Keratinocyte (primary cell): ENCODE measurements at places on chromosomes 5 and 9.
A peak's percentile ranks its signal among the peaks of the same experiment; 100 is the strongest.

DNA sequence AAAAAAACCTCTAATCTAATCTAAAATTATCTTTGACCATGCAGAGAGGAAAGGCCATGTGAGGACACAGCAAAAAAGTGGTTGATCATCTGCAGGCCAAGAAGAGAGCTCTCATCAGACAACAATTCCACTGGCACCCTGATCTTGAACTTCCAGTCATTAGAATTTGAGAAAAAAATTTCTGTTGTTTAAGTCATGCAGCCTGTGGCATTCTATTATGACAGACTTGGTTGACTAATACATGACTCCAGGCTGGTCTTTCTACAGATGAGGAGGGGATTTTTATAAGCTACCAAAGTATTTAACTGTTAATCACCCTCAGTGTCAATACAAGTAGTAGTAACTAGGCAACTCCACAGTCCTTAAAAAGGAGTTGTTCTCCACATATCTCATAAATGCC is 358.5 kb upstream of the RGMB start:
- peak overlapping the region; percentile 87 for H3K27ac ChIP-seq
- peaks cover 36% of the 10 kb centered on the region for H3K4me1 ChIP-seq
- H3K27me3 ChIP-seq, result no peaks in the 10 kb centered on the region
- DNase-seq, result peak; percentile 75
- H3K4me3 ChIP-seq, result no peak overlapping the region

DNA sequence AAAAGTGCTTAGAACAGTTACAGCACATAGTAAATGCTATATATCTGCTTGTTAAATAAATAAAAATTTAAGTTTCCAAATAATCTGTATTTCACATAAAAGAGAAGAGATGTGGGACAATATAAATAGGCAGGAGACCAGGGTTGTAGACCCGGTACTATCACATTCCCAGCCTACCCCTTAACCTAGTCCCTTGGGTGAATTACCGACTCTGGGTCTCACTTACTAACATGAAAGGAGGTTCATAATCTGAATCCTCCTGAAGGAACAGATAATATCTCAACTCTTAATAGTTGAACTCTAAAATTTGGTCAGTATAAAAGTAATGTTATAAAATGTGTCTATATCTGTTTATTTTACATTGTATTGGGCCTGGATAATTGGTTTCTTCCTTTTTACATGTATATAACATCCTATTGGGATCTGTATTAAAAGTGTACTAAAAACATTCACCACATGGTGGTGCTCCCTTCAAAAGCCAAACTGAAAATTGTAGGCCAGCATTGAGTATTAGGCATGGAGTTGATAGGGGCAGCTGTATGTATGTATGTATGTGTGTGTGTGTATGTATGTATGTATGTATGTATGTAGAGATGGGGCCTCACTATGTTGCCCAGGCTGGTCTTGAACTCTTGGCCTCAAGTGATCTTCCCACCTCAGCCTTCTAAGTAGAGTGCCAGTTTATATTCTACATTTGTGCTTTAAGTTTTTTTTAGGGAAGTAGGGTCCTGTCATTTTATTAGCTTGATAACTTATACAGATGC is 64.2 kb upstream of the ABL1 start:
- no peak overlapping the region for H3K27ac ChIP-seq
- H3K36me3 ChIP-seq, result no peaks in the 10 kb centered on the region
- H3K27me3 ChIP-seq, result no peaks in the 10 kb centered on the region
- no peaks in the 10 kb centered on the region for H3K4me1 ChIP-seq

- peaks cover 5% of the 10 kb centered on the region for H3K4me1 ChIP-seq
- no peak overlapping the region for H3K27ac ChIP-seq
- H3K36me3 ChIP-seq, result no peaks in the 10 kb centered on the region
- no peak for DNase-seq
- no peak overlapping the region for H3K4me3 ChIP-seq
These were observed 22.7 kb upstream of the QSOX2 start for GRCh38 chr9:136268318-136268717.

- H3K4me1 ChIP-seq, result peaks cover 20% of the 10 kb centered on the region
- DNase-seq, result no peak
- no peak overlapping the region for H3K4me3 ChIP-seq
- no peaks in the 10 kb centered on the region for H3K27me3 ChIP-seq
- H3K27ac ChIP-seq, result no peak overlapping the region
These were observed 89.8 kb downstream of the ANKRD55 start for GRCh38 chr5:56143373-56143714.

DNA sequence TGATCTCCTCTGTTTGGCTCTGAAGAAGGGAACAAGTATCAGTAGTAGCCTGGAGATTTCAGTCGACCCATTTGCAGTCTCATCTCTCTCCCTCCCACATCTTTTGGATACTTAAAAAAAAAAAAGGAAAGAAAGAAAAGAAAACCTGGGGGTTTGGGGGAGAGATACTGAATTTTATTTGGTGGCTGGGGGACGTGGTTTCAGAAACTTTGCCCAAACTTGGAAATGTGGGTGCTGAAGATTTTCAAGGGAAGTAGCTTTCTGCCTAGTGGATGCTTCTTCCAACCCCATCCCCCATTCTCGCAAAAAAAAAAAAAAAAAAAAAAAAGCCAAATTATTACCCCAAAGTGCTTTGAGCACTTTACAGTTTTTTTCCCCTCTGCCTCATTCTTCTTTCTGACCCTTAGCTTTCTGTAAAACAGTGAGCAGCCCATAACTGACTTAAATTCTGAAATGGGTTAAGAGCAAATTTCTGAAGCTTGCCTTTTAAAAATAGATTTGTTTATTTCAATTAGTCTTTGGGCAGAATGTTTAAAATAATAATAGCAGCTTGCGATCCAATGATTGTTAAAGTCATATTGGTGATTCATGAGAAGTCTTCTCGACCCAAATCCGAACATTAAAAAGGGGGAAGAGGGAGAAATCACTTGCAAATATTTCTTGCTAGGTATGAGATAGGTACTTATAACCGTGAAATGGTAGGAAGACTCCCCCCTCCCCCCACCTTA is 894 bp downstream of the FST start:
- H3K27ac ChIP-seq, result peak overlapping the region; percentile 97
- peaks cover 15% of the 10 kb centered on the region for H3K36me3 ChIP-seq
- H3K4me3 ChIP-seq, result peak overlapping the region; percentile 54
- DNase-seq, result no peak
- no peaks in the 10 kb centered on the region for H3K27me3 ChIP-seq

DNA sequence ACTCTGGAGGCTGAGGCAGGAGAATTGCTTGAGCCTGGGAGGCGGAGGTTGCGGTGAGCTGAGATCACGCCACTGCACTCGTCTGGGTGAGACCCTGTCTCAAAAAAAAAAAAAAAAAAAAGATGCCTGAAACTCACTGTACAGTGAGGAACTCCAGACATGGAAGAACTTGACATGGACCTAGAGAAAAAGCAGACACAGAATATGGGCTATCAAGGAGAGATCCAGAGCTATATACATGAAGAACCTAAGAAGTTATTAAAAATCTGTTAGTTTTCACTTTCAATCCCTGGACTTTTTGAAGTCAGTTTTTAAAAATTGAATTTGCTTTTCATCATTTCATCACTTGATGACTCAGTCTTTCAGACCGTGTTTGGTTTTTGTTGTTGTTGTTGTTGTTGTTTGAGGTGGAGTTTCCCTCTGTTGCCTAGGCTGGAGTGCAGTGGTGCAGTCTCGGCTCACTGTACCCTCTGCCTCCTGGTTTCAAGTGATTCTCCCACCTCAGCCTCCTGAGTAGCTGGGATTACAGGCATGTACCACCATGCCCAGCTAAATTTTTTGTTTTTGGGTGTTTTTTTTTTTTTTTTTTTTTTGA is 20.3 kb downstream of the PAIP2 start:
- peak overlapping the region; percentile 28 for H3K27ac ChIP-seq
- H3K27me3 ChIP-seq, result no peaks in the 10 kb centered on the region
- H3K4me1 ChIP-seq, result no peaks in the 10 kb centered on the region
- no peak for DNase-seq
- H3K4me3 ChIP-seq, result no peak overlapping the region
- peaks cover 8% of the 10 kb centered on the region for H3K36me3 ChIP-seq

GRCh38 chr5:170573660-170574059 is 69.8 kb downstream of the KCNIP1 start:
- H3K4me1 ChIP-seq, result no peaks in the 10 kb centered on the region
- H3K27me3 ChIP-seq, result peaks cover 30% of the 10 kb centered on the region
- DNase-seq, result no peak
- no peak overlapping the region for H3K27ac ChIP-seq

DNA sequence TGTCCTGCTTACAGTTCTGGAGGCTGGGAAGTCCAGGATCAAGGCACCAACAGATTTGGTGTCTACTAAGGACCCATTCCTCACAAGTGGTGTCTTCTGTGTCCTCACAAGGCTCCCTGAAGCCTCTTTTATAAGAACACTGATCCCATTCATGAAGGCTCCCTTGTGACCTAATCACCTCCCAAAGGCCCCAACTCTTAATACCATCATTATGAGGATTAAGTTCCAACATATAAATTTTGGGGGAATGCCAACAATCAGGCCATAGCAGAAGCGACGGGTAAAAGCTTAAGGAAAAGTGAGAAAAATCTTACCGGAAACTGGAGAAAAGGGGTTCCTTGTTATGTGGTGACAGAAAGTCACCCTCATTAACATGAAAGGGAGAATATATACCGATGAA is 11.2 kb downstream of the CTNNAL1 start:
- H3K27me3 ChIP-seq, result no peaks in the 10 kb centered on the region
- H3K4me3 ChIP-seq, result no peak overlapping the region
- H3K27ac ChIP-seq, result no peak overlapping the region
- peaks cover 8% of the 10 kb centered on the region for H3K36me3 ChIP-seq
- no peak for DNase-seq

DNA sequence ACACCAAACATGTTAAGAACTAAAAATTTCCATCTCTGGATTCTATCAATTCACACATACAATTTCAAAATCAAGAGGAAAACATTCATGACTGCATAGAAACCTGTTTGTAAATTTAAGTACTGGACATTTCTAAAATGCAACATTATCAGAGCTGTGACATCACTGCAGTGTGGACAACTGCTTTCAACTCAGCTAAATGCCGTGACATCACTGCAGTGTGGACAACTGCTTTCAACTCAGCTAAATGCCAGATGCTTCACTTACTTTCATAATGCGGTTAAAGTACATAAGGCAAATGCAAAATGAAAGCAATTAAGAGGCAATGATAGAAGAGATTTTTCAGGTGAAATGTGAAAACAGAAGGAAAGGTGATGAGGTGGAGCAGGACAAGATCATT is 161.5 kb downstream of the ARL15 start:
- no peak overlapping the region for H3K27ac ChIP-seq
- no peak for DNase-seq
- H3K36me3 ChIP-seq, result no peaks in the 10 kb centered on the region
- no peaks in the 10 kb centered on the region for H3K27me3 ChIP-seq

DNA sequence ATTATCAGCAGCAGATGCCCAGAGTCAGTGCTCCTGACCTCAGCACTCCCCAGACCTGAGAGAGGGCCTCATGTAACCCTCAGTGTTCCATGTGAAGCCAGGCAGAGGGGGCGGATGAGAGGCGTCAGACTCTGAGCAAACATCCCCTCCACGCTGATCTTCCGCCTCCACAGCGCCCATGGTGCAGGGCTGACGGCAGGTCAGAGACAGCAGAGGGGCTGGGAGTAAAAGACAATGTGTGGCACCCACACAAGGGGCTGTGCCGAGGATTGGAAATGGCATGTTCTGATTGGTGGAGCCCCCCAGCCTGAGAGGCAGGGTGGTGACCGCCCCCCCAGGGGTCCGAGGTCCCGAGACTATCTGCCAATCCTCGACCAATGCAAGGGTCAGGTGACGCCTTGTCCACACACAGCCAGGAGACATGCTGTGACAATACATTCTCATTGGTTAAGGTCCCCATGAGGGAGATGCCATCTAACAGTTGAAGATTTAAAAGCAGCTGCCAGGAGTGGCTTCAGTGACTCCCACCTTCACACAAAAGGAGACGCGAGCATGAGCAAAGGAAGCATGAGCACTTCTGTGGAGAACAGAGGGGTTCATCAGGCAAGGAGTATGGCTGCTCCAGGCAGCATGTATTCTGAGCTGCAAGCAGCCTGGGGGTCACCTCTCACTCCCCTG is 19.3 kb upstream of the SLC25A51 start:
- H3K36me3 ChIP-seq, result peaks cover 9% of the 10 kb centered on the region
- H3K4me3 ChIP-seq, result no peak overlapping the region

GRCh38 chr9:22446950-22447617 is 460 bp downstream of the DMRTA1 start:
- no peaks in the 10 kb centered on the region for H3K36me3 ChIP-seq
- H3K27ac ChIP-seq, result peak overlapping the region; percentile 56
- H3K4me1 ChIP-seq, result no peaks in the 10 kb centered on the region
- peak overlapping the region; percentile 74 for H3K4me3 ChIP-seq
- DNase-seq, result no peak
- H3K27me3 ChIP-seq, result no peaks in the 10 kb centered on the region

DNA sequence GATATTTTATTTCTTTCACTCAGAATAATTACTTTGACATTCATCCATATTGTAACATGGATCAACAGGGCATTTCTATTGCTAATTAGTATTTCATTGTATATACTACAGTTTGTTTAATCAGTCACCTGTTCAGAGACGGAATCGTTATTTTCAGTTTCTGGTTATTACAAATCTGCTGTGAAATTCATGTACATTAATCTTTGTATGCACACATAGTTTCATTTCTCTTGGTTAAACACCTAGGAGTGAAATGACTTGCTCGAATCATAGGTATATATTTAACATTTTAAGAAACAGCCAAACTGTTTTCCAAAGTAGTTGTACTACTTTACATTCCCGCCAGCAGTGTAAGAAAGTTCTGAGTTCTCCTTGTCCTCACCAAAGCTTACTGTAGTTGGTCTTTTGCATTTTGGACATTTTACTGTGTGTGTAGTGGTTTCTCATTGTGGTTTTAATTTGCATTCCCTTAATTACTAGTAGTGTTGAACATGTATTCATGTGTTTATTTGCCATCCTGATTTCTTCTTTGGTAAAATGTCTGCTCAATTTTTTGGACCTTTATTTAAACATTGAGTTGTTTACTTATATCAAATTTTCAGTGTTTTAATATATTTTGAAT is 198.2 kb downstream of the SAXO1 start:
- DNase-seq, result no peak
- H3K27ac ChIP-seq, result no peak overlapping the region
- no peaks in the 10 kb centered on the region for H3K4me1 ChIP-seq
- no peaks in the 10 kb centered on the region for H3K27me3 ChIP-seq
- no peak overlapping the region for H3K4me3 ChIP-seq
- H3K36me3 ChIP-seq, result no peaks in the 10 kb centered on the region

GRCh38 chr9:127567035-127567729 is 44.9 kb upstream of the STXBP1 start:
- peaks cover 35% of the 10 kb centered on the region for H3K36me3 ChIP-seq
- H3K4me1 ChIP-seq, result peaks cover 51% of the 10 kb centered on the region
- no peaks in the 10 kb centered on the region for H3K27me3 ChIP-seq
- H3K4me3 ChIP-seq, result peak overlapping the region; percentile 99
- no peak for DNase-seq

DNA sequence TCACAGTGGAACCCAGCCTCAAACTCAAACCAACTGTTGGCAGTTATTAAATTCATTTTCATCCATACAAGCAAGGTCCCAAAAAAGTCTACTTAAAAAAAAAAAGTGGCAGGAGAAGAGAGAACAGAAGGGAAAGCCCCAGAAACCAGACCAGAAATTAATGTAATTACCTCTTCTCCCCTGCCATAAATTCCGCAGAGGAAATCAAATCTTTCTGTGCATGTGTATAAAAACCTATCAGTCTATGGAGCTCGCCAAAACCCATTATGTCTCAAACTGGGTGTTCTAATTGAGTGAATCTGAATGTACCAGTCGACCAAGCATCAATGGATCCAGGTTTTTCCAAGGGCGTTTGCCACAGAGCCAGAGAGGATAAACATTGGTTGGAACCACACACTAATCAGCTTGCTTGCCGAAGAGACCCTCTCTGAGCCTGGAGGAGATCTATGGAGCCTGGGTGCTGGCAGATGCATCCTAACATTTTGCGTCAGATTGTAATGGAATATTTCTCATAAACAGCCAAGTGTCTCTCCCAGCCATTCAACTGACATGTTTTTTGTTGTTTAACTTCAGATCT is 7.9 kb upstream of the HAND1 start:
- no peak overlapping the region for H3K4me3 ChIP-seq
- no peak for DNase-seq
- peaks cover 72% of the 10 kb centered on the region for H3K27me3 ChIP-seq
- H3K36me3 ChIP-seq, result no peaks in the 10 kb centered on the region
